ENCODE measurements at places on chromosomes 2 and 18. TPM values are rescaled to one million over a fixed set of nuclear protein-coding genes. Genes with fewer than 3 reads are reported as not detected.

The ITGAV gene
- total RNA-seq = 48.4 TPM

The DIPK1C gene
- total RNA-seq = not detected

The UNC80 gene
- total RNA-seq = not detected

DNA sequence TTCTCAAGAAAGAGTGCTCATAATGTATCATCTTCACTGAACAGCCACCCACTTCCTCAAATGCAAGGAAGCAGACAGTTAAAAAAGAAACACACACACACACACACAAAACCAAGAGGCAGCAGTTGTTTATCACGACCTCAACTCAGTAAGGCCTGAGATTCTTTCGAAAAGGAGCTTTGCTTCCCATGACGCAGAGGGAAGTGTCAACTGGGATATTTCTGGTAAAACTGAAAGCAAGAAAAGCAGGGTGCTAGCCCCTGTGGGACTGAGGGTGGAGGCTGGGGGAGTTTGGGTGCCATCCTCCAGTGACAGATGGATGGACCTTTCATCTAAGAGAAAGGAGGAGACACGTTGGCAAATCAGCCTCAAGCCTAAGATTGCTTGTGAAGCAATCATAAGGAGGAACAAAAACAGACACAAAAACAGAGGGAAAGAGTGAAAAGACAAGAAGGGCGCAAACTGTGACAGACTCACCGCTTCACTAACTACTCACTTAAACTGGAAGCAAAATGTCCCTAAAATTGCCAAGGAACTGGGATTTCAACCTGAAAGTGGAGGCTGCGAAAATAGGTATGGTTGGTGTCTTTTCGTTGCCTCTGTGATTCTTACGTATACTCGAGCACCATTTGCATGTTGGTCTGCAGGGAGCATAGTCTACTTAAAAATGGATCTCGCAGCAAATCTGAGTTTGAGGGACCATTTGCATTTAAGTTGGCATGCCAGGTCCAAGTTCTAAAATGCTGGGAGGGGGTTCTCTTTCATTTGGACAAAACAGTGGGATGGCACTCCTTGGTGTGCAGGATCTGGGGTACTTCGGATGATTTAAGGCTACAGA lies at the start of gene ARHGAP25:
ARHGAP25 (plus strand) TSS at position 124 of the 838 bp plus-strand sequence; CDS start at position 513, 389 bp downstream.
- no peak for DNase-seq
- no peaks in the 10 kb centered on the region for H3K27me3 ChIP-seq
- peak within 1 kb of the TSS; percentile 32 for H3K4me3 ChIP-seq
- peak within 1 kb of the TSS; percentile 52 for H3K27ac ChIP-seq
- H3K4me1 ChIP-seq = no peaks in the 10 kb centered on the region
- no peaks in the 10 kb centered on the region for H3K36me3 ChIP-seq

DNA sequence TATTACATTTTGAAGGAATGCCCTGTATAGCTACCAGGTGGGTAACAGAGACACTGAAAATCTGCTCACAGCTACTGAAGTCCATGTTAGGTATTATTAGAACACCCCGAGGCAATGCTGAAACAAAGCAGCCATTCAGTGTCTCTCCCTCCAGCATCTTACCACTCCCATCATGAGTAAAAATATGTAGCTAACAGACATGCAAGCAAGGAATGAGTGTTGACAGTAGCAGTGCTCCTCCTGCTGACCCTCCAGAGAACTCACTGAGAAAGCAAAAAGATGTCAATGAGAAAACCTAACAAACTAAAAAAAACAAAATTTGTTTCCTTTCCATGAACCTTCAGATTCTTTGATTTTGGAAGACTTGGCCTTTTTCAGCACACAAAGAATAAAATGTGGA lies 393.9 kb downstream of the LRRTM1 start:
- DNase-seq = no peak
- H3K36me3 ChIP-seq = no peaks in the 10 kb centered on the region
- H3K27me3 ChIP-seq = no peaks in the 10 kb centered on the region
- no peaks in the 10 kb centered on the region for H3K4me1 ChIP-seq
- no peak overlapping the region for H3K27ac ChIP-seq
- no peak overlapping the region for H3K4me3 ChIP-seq

GRCh38 chr2:236656166-236656565 lies 86.5 kb downstream of the ACKR3 start:
- no peaks in the 10 kb centered on the region for H3K4me1 ChIP-seq
- H3K4me3 ChIP-seq = no peak overlapping the region
- H3K27ac ChIP-seq = no peak overlapping the region
- H3K27me3 ChIP-seq = no peaks in the 10 kb centered on the region
- H3K36me3 ChIP-seq = no peaks in the 10 kb centered on the region

GRCh38 chr18:23719634-23720201 lies 30.5 kb downstream of the LAMA3 start:
- no peaks in the 10 kb centered on the region for H3K36me3 ChIP-seq
- DNase-seq = no peak
- no peak overlapping the region for H3K27ac ChIP-seq
- H3K27me3 ChIP-seq = no peaks in the 10 kb centered on the region
- H3K4me1 ChIP-seq = no peaks in the 10 kb centered on the region

DNA sequence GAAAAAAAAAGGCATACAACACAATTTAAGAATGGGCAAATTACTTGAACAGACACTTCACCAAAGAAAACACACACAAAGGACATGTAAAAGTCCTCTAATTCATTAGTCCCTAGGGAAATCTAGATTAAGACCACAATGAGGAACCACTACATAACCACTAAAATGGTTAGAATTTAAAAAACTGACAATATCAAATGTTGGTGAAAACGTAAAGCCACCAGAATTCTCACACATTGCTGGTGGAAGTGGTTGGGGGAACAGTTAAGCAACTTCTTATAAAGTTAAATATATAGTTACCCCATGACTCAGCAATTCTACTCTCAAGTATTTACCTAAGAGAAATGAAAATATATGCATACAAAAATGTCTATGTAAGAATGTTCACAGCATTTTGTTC lies 11.8 kb downstream of the RTN4 start:
- no peaks in the 10 kb centered on the region for H3K4me1 ChIP-seq
- H3K27me3 ChIP-seq = no peaks in the 10 kb centered on the region
- no peak overlapping the region for H3K27ac ChIP-seq
- no peaks in the 10 kb centered on the region for H3K36me3 ChIP-seq
- no peak overlapping the region for H3K4me3 ChIP-seq
- DNase-seq = no peak

DNA sequence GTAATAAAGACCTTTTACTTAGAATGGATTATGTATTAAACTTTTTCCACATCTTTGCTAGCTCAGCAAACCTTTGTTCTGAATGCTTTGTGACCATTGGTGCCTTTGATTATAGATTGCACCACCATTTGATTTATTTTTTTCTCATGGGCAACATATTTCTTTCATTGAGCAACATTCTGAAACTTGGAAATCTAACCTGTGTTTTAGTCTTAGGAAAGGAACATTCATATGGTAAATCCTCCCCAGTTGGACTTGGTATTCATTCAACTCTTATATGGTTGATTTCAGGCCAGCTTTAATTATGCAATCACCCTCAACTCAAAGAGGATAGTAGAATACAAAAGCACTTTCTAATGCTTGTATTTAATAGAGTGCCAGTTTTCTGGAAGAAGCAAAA lies 1077.9 kb upstream of the ZEB2 start:
- no peak for DNase-seq
- H3K4me1 ChIP-seq = no peaks in the 10 kb centered on the region
- no peak overlapping the region for H3K27ac ChIP-seq
- H3K27me3 ChIP-seq = no peaks in the 10 kb centered on the region

GRCh38 chr18:50697509-50697908 lies 122.3 kb downstream of the MRO start:
- no peaks in the 10 kb centered on the region for H3K4me1 ChIP-seq
- H3K4me3 ChIP-seq = no peak overlapping the region
- no peaks in the 10 kb centered on the region for H3K27me3 ChIP-seq
- no peaks in the 10 kb centered on the region for H3K36me3 ChIP-seq
- H3K27ac ChIP-seq = no peak overlapping the region

GRCh38 chr2:225002656-225003045 lies 39.6 kb downstream of the DOCK10 start:
- H3K36me3 ChIP-seq = no peaks in the 10 kb centered on the region
- no peaks in the 10 kb centered on the region for H3K4me1 ChIP-seq
- no peak overlapping the region for H3K27ac ChIP-seq
- no peak for DNase-seq
- H3K27me3 ChIP-seq = no peaks in the 10 kb centered on the region

GRCh38 chr2:134293719-134294537 lies 40.1 kb downstream of the MGAT5 start:
- H3K27ac ChIP-seq = no peak overlapping the region
- no peaks in the 10 kb centered on the region for H3K27me3 ChIP-seq
- H3K4me1 ChIP-seq = peaks cover 4% of the 10 kb centered on the region
- H3K4me3 ChIP-seq = no peak overlapping the region

- no peaks in the 10 kb centered on the region for H3K4me1 ChIP-seq
- no peaks in the 10 kb centered on the region for H3K27me3 ChIP-seq
- H3K36me3 ChIP-seq = no peaks in the 10 kb centered on the region
- peak; percentile 88 for DNase-seq
- no peak overlapping the region for H3K4me3 ChIP-seq
Measured at GRCh38 chr2:219298759-219299371, 10.3 kb downstream of the PTPRN start.

GRCh38 chr18:23784832-23785245 lies 95.6 kb downstream of the LAMA3 start:
- no peaks in the 10 kb centered on the region for H3K4me1 ChIP-seq
- H3K27ac ChIP-seq = no peak overlapping the region
- no peaks in the 10 kb centered on the region for H3K36me3 ChIP-seq
- no peaks in the 10 kb centered on the region for H3K27me3 ChIP-seq
- no peak overlapping the region for H3K4me3 ChIP-seq

GRCh38 chr2:239222706-239223309 lies 178.0 kb downstream of the HDAC4 start:
- peak overlapping the region; percentile 79 for H3K27ac ChIP-seq
- peak overlapping the region; percentile 6 for H3K4me3 ChIP-seq
- peaks cover 14% of the 10 kb centered on the region for H3K4me1 ChIP-seq
- H3K36me3 ChIP-seq = no peaks in the 10 kb centered on the region
